ENCODE measurements at places on chromosomes 5 and 9. TPM values are rescaled to one million over a fixed set of nuclear protein-coding genes. Genes with fewer than 3 reads are reported as not detected.

- no peaks in the 10 kb centered on the region for H3K27me3 ChIP-seq
- H3K4me3 ChIP-seq: no peak overlapping the region
- DNase-seq: no peak
- H3K4me1 ChIP-seq: peaks cover 2% of the 10 kb centered on the region
Measured at GRCh38 chr5:155082401-155082800, 68.8 kb downstream of the KIF4B start.

The NDST1 gene
- total RNA-seq: 21.6 TPM

The SLC36A2 gene
- not detected for total RNA-seq

The HMMR gene
- 10.1 TPM for total RNA-seq

- H3K27me3 ChIP-seq: peaks cover 31% of the 10 kb centered on the region
- DNase-seq: no peak
- H3K4me3 ChIP-seq: no peak overlapping the region
- H3K4me1 ChIP-seq: no peaks in the 10 kb centered on the region
- no peaks in the 10 kb centered on the region for H3K36me3 ChIP-seq
Measured at GRCh38 chr9:98285446-98285845, 30.0 kb upstream of the TBC1D2 start.

The AGXT2 gene
- total RNA-seq: not detected
